Activated effector memory CD4-positive, alpha-beta T cell treated with Interleukin-2 at 50 U/mL for 16 hours (primary cell): ENCODE measurements at places on chromosomes 12 and 14.

- DNase-seq, result no peak
Measured at GRCh38 chr14:30085943-30086342, 158.3 kb upstream of the PRKD1 start.

GRCh38 chr12:117384735-117385134, 23.3 kb upstream of the NOS1 start:
- no peak for DNase-seq

- no peak for DNase-seq
Measured at GRCh38 chr12:50220363-50220995, 53.3 kb upstream of the CERS5 start.

DNA sequence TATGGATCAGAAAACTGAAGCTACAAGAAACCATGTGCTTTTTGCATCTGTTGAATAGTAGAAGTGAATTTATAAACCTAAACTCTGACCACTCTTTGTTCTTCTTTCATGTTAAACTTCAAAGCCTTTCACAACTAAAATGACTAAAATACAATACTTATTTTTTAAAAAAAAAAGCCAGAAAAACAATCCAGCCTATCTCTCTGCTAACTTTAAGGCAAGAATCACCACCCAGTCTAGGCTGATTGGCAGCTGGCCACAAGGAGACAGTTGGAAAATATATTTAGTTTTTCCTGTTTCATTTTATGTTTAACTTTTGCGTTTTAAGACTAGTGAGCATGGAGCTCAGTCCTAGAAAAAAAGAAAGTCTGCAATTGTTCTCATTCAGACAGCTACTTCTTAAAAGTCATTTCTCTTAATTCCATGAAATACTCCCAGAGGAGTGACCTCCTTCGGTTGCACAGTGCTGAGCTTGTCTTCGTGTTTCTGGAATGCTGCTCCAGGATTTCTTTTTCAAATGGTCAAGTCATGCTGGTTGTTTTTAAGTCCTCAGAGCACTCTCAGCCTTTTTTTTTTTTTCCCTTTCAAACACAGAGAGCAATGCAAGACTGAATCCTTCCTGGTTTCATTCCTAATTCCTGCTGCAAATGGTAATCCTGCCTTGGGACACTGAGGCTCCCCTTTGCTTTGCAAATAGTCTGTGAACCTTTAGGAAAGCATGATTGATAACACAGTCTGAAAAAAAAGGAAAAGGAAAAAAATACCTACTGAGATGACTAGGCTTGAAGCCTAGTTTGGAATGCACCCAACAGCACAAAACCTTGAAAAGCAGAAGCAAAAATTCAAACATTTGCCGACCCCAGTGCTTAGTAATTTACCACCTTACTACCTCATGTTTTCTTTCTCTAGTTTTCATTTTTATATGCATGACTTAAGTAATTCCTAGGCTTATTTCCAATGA, 233.3 kb upstream of the DAAM1 start:
- DNase-seq, result no peak

DNA sequence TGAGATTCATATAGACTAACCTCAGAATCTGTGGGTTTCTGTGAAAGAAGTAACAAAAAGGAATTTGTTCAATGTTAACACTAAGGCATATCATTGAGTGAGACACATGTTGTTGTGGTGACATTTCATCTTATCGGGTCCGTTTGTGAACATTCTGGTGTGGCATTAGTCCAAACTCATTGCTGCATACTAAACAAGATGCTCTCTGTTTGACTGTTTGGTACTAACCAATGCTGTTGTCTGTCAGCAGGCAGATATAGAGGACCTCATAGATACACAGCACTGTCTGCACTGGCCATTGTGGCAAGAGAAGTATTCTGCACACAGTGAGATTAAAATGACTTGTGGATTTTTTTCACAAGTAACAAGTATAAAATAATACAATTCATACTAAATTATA, 41.2 kb downstream of the SLC25A21 start:
- no peak for DNase-seq

- DNase-seq, result no peak
Measured at GRCh38 chr14:34810028-34810427, 65.1 kb downstream of the BAZ1A start.

DNA sequence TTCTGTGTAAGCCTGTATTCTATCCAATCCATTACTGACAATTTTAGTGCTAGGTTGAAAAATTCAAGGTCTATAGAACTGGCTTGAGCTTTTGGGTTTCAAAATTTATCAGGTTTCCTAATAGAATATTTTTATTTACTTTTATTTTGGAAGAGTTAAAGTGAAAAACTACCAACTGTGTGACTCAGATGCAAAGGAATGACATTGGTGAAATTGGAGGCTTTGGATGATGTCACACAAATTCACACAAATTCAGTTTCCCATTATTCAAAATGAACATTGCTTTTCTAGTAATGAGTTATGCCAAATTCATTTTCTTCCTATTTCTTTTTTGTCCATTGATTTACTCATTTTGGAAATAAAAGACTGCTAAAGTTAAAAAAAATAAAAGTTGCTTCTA, 186.9 kb downstream of the ALX1 start:
- DNase-seq, result no peak

DNA sequence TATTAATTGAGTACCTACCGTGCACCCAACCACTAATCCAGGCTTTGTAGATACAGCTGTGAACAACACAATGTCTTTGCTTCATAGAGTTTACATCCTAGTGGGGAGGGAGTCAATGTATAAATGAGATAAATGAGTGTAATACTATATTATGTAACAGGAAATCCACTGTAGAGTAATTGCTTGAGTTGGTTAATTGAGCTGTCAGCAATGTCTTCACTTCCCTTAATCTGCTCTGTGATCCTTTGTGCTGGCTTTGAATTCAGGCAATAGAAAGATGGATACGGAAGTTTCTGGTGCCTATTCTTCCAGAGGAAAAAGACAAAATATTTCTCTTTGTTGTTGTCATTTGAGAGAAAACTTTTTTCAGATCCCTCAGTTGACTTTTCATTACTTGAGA, 104.0 kb upstream of the SLC16A7 start:
- DNase-seq, result no peak

GRCh38 chr14:29743531-29743930, 184.1 kb downstream of the PRKD1 start:
- DNase-seq, result no peak
